ENCODE measurements at places on chromosomes 7 and 10.

GRCh38 chr10:63166742-63167258, 33.7 kb downstream of the NRBF2 start:
- no peak for DNase-seq

DNA sequence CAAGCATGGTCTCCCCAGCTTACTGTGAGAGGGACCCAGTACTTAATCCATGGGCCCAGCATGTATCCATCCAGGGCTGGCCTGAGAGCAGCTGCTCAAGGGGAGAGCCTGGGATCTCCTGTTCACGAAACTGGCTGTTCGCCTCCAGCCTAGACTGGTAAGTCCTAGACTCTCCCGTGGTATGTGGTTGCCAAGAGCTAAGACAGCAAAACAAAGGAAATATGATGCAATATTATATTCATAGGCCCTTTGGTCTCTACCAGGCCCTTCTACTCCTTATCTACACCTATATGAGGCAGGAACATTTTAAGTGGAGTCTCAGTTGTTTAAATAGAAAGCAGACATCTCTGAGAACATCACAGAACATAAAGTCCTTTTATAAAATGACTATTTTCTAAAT, 28.9 kb upstream of the STK17A start:
- DNase-seq: no peak

DNA sequence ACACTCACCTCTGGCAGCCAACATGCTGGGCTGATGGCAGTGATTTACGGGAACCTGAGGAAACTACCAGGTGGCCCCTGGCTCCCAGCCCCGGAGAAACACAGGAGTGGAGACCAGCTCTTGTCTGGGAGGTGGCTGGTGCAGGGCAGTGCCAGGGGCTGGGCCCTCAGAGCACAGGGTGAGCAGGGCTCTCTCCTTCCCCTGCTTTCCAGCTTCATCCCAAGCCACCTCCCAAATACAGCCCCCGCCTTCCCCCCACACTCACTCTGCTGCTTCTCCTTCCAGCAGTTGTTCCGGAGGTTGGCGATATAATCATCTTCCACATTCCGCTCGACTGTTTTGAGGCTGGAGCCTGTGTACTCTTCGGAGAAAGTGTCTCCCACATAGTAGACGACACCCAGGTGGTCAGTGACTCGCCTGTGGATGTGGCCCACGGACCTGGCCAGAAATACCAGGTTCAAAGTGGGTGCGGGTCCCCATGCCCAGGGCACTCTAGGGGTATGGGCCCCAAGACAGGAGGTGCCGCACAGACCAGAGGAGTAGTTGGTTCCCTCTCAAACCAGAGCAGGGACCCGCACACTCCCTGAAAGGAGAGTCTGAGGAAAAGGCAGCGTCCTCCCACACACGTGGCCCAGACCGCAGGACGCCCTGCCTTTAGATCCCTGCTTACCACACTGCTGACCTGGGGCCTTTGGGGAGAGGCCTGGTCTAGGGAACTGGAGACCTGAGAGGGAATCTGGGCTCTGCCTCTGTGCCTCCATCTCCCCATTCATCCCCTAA, 18.3 kb downstream of the DNAJB12 start:
- no peak for DNase-seq

- DNase-seq: no peak
These were observed 3.3 kb downstream of the MUC3A start for GRCh38 chr7:100952641-100953040.

GRCh38 chr10:85979598-85979997, 387.0 kb downstream of the GRID1 start:
- no peak for DNase-seq

- peak; percentile 31 for DNase-seq
These were observed 378 bp downstream of the PIK3AP1 start for GRCh38 chr10:96719850-96720421.

DNA sequence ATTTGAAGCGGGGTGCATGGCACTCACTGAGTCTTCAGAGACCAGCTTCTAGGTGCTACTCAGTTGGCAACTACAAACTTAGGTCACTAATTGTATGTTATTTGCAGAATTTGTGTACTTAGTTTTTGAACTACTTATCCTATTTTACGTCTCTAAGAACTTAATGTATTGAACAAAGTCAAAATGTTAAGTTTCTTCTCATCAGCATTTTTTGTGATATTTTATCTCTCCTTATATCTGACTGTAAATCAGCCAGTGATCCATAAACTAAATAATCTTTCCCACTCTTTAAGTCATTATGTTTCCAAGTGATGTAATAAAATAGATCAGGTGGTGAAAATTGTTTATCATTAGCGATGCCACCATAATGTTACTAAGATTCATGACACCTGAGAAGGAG, 60.3 kb upstream of the TMEM248 start:
- DNase-seq: no peak

GRCh38 chr7:20330239-20330927, at the start of gene ITGB8:
TSS of gene ITGB8 (plus strand) at chr7:20330900. CDS start at chr7:20331807, 907 bp downstream.
- DNase-seq: no peak

GRCh38 chr10:6108631-6109443, 20.0 kb downstream of the RBM17 start:
- DNase-seq: no peak

DNA sequence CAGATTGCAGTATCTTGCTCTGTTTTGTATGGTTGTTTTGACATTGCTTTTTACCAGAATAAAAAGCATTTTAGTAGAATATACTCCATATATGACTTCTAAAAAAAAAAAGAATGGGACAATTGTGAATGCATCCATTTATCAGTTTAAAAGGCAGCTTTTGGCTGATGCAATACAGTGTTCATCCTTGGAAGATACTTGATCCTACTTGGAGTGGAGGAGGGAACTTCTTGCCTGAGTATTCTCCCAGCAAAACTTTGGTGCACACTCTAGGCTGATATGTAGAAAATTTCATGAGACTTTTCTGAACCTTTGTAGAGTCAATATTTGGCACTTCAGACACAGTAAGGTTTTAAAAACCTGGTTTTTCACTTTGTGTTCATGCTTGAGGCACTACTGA, 40.2 kb downstream of the WDR11 start:
- DNase-seq: no peak

GRCh38 chr10:105253515-105254212, 612.6 kb downstream of the SORCS3 start:
- no peak for DNase-seq

- DNase-seq: no peak
These were observed 9.5 kb downstream of the SAR1A start for GRCh38 chr10:70160798-70161197.

GRCh38 chr7:48048113-48048512, 12.8 kb downstream of the C7orf57 start:
- no peak for DNase-seq

- DNase-seq: no peak
These were observed 54.1 kb upstream of the ANTXRL start for GRCh38 chr10:46232666-46233065.

- no peak for DNase-seq
These were observed 125.9 kb upstream of the NOBOX start for GRCh38 chr7:144529269-144529926.

GRCh38 chr7:2212906-2213305, 19.8 kb downstream of the MAD1L1 start:
- DNase-seq: no peak
